ENCODE measurements at places on chromosomes 7 and 10. TPM values are rescaled to one million over a fixed set of nuclear protein-coding genes. Genes with fewer than 3 reads are reported as not detected.

DNA sequence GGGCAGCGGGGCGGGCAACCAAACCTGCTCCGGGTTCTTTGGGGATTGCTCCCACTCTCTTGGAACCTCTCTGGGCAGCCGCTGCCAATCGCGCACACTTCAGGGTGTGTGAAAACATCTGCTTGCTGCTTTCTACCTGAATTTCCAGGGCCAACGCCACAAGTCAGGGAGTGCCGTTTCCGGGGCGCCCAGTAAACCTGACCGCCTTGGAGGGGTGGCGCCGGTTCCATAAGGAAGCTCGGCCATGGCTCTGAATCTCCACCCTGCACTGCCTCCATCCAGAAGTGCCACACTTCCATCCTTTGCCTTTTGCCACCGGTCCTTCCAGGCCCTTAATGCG lies 679 bp upstream of the AFAP1L2 start:
- peaks cover 14% of the 10 kb centered on the region for H3K4me1 ChIP-seq
- H3K36me3 ChIP-seq: no peaks in the 10 kb centered on the region
- DNase-seq: peak; percentile 59
- no peak overlapping the region for H3K27ac ChIP-seq
- H3K4me3 ChIP-seq: peak overlapping the region; percentile 37

GRCh38 chr7:138924501-138925225 lies 56.5 kb downstream of the KIAA1549 start:
- no peaks in the 10 kb centered on the region for H3K36me3 ChIP-seq
- no peak overlapping the region for H3K4me3 ChIP-seq
- no peak overlapping the region for H3K27ac ChIP-seq
- no peaks in the 10 kb centered on the region for H3K27me3 ChIP-seq

- H3K27ac ChIP-seq: no peak overlapping the region
- no peaks in the 10 kb centered on the region for H3K4me1 ChIP-seq
- DNase-seq: no peak
- no peak overlapping the region for H3K4me3 ChIP-seq
- H3K36me3 ChIP-seq: no peaks in the 10 kb centered on the region
Observed at GRCh38 chr7:136523571-136523970, 344.9 kb upstream of the CHRM2 start.

GRCh38 chr10:123783296-123783695 lies 108.3 kb downstream of the CPXM2 start:
- no peaks in the 10 kb centered on the region for H3K4me1 ChIP-seq
- no peak overlapping the region for H3K27ac ChIP-seq
- no peak for DNase-seq

- no peak for DNase-seq
- H3K4me1 ChIP-seq: no peaks in the 10 kb centered on the region
- no peaks in the 10 kb centered on the region for H3K36me3 ChIP-seq
- H3K4me3 ChIP-seq: no peak overlapping the region
- no peak overlapping the region for H3K27ac ChIP-seq
Observed at GRCh38 chr10:128480601-128481000, 354.4 kb upstream of the MKI67 start.

DNA sequence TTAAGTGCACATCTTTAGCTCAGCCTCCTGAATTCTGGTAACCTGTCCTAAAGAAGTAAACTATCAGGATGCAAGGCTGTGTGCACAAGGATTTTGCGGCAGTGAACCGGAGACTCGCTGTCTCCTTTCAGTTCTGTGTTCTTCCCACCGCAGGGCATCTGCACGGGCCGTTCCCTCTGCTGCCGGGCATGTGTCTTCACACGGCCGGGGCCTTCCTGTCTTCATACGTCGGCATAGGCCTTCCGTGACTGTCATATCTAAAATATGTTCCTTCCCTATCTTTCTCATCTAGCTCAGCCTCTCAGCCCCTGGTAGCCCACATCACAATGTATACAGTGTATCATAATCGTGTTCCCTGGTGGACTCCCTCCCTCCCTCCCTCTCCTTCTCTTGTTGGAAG lies 16.4 kb downstream of the PALD1 start:
- H3K27ac ChIP-seq: no peak overlapping the region
- DNase-seq: no peak
- H3K4me3 ChIP-seq: no peak overlapping the region
- no peaks in the 10 kb centered on the region for H3K4me1 ChIP-seq
- H3K27me3 ChIP-seq: no peaks in the 10 kb centered on the region

DNA sequence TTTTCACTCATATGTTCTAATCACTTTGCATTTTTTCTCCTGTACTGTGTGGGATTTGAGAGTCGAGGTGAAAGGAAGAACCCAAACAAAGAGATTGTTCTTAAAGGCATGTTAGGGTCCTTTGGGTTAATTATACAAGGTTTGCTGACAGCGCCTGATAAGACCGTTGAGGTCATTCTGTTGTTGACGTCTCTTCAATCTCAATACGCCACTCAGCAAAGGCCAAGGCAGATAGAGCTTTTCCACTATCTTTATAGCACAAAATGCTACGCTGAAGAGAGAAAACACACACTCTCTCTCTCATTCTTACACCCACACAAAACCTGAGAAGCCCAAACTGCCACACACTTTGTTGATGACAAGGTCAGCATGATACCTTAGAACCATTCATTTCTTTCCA lies 228.7 kb downstream of the CNTNAP2 start:
- no peaks in the 10 kb centered on the region for H3K36me3 ChIP-seq
- no peak overlapping the region for H3K27ac ChIP-seq
- H3K4me1 ChIP-seq: no peaks in the 10 kb centered on the region
- no peaks in the 10 kb centered on the region for H3K27me3 ChIP-seq

DNA sequence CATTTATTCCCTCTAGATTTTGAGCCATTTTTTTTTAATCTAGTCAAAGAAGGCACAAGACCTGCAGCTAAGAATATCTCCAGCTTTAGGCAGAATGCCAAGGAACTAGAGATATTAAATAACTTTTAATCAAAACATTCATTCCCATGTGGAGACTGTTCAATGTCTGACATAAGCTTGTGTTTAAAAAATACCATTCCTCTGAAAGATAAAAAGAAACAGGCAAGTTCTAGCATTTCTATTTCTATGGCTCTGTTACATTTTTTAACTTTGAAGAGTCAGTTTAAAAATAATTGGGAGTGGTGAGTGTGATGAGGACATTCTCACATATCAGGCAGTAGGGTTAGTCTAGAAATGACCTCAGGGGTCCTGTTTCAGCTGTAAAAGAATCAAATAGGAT lies 48.0 kb downstream of the RHOBTB1 start:
- no peak overlapping the region for H3K27ac ChIP-seq
- H3K4me1 ChIP-seq: no peaks in the 10 kb centered on the region
- no peak for DNase-seq

Gene RBM48
- 6.4 TPM for polyA plus RNA-seq

Gene CALML3
- polyA plus RNA-seq: not detected

Gene CTBP2
- polyA plus RNA-seq: 38.1 TPM

Data from small intestine (tissue), 16 donors.